T-helper 17 cell (primary cell): ENCODE measurements at places on chromosomes 2 and 18. TPM values are rescaled to one million over a fixed set of nuclear protein-coding genes. Genes with fewer than 3 reads are reported as not detected.

SCG2 gene
- not detected for total RNA-seq

CCDC74B gene
- 0.21 TPM for total RNA-seq

LTBP1 gene
- 33.8 TPM for total RNA-seq

EMILIN1 gene
- total RNA-seq = 0.32 TPM

ZNF532 gene
- total RNA-seq = 12.9 TPM

IL1RN gene
- total RNA-seq = 0.68 TPM

DNA sequence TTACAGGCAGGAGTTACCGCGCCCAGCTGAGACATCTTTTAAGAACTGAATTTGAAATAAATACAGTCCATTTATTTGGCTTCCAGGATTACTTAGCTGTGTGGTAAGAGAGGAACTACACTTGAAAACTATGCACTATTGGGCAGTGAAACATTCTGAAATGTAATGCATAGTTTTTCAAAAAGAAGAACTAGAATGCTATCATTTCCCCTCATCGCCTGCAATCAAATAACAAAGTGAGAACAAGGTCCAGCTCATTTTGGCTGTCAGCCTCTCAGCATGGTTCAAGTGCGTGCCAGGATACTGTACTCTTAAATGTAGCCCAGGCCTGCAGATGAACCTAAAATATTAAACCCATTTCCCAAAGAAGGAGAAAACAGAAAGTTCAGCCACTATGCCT lies 76.6 kb upstream of the ARL5A start:
- DNase-seq = no peak

DNA sequence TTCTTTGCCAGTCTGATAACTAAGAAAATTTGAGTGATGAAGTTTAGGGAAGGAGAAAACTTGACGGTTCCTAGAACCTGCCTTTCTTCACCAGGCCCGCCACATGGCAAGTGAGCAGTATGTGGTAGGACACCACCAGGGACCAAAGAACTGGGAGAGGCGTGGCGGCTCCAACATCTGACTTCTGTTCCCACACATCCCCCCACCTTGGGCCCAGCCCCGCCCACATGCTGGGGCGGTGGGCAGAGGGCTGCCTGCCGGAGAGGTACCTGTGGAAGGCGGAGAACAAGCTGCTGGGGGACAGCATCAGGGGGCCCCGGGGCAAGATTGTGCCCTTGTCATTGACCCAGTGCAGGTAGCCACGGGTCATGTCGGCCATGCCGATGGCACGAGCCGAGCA lies 75.0 kb downstream of the EMILIN2 start:
- no peak for DNase-seq

DNA sequence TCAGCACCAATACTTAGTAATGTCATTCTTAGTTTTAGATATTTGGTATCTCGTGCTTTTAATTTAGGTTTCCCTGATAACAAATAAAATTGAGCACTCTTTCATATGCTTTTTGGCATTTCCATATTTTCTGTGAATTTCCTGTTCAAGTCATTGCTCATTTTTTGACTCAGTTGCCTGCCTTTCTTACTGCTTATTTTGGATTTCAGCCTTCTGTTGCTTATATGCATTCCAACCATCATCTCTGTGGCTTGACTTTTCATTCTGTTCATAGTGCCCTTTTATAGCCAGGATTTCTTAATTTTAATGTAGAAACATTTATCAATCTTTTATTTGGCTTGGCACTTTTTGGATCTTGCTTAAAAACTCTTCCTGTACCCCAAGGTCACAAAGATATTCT lies 14.5 kb upstream of the KIF3C start:
- no peak for DNase-seq

DNA sequence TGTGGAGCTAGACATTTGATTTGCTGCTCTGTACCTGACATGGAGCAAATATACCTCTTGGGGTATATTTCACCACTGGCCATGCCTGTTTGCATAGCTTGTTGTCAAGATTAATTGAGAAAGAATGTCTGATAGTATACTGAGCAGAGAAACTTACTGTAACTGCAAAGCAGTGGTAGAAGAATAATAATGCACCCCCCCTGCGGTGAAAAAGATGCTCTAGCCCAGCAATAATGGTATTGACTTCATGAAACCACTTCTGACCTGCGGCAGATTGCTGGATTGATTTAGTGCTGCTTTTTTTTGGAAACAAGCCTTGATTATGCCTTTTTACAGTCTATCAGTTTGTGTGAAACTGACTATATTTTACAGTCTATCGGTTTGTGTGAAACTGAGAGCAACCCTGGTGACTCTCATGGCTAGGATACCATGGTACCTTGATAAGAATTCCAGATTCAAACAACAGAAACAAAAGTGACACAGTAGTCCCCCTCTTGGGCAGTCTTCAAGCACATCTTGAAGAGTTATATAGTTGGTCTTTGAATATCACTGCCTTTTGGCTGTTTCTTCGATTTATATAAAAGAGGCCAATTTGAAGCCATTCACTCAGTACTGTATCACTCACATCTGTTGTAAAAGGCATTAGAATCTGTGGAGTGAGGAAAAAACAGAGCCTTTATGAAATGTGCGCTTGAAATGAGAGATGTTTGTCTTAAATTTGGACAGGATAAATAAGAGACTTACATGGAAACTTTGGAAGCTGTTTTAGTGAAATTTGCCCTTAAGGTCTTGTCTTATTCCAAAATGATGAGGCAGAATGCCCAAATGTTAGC lies 102.5 kb downstream of the FMNL2 start:
- no peak for DNase-seq

- no peak for DNase-seq
These were observed 196.1 kb upstream of the MYT1L start for GRCh38 chr2:2527148-2527547.

DNA sequence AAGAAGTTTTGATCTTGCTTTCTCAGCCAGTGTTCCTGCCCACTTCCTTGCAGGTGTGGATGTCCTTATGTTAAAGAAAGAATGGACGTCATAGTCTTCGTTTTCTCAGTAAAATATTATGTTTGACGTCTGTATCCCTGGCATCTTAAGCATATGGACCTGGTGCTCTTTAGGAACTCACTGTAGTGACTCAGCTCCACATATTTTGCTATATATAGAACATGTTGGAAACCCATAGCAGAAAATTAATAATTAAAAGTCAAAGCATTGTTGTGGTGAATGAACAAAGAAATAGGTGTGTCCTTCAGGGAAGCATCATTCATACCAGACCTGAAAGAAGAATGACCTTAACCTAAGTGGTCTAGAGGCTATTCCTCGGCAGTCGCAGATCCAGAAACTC lies 196.1 kb downstream of the MCFD2 start:
- DNase-seq = no peak

GRCh38 chr2:158716921-158717320 lies 78.2 kb upstream of the DAPL1 start:
- DNase-seq = no peak

DNA sequence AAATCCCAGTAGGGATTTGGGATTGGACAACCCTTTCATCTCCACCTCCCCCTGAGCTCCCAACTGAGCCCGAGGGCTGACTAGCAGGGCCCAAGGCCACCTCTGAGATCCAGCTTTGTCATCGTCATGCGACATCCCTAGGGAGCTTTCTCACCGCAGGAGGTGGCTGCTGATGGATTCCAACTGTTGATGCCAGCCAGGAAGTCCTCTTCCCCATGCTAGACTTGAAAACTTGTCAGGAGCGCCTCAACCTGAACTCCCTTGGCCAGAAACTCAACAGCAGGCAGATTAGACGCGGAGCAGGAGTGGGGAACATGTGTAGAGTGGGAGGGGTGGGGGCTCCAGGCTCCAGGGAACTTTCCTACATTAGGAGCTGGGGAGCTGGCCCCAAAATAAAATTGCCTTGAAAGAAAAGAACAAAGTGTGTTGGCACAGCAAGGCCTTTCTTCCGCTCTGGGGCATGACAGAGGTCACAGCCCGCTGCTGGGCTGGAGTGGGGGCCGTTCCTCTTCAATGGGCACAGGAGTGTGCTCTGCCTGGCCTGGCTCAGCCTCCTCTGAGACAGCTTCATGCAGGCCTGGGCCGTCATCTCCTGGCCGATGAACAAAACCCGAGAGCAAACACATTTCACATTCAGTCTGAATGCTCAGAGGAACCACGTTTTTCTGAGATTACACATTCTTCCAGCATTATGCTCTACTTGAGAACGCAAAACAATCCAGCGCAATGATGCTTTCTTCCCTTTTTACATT lies 34.5 kb downstream of the EMILIN2 start:
- no peak for DNase-seq

DNA sequence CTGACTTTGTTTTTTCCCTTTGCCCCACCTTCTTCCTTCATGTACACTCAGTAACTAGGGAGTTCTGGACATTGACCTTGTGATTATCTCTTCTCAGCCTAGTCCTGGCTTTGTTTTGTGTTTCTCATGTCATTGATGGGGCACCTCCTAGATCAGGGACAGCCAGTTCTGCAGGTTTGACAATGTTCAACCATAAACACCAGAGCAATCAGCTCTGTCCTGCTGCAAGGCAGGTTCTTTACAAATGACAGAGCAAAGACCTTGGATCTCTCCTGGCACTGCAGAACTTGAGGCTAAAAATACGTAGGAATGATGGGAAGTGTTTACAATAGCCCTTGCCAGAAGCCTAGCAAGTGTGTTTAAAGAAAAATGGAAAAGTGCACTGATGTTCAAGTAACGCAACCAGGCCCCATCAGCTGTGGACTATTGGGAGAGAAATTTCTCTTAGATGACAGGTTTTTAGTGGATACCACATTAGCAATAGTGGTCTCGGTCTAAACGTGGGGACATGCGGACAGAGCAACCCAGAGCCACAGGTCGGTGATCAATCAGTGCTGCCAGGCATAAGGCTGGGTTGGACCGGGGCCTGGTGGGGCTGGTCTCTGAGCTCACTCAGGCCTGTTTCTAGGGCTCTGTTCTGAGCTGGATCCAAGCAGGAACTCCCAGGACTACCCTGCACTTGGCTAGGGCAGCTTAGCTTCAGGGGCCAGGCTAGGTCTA lies 76.8 kb downstream of the SOWAHC start:
- no peak for DNase-seq

DNA sequence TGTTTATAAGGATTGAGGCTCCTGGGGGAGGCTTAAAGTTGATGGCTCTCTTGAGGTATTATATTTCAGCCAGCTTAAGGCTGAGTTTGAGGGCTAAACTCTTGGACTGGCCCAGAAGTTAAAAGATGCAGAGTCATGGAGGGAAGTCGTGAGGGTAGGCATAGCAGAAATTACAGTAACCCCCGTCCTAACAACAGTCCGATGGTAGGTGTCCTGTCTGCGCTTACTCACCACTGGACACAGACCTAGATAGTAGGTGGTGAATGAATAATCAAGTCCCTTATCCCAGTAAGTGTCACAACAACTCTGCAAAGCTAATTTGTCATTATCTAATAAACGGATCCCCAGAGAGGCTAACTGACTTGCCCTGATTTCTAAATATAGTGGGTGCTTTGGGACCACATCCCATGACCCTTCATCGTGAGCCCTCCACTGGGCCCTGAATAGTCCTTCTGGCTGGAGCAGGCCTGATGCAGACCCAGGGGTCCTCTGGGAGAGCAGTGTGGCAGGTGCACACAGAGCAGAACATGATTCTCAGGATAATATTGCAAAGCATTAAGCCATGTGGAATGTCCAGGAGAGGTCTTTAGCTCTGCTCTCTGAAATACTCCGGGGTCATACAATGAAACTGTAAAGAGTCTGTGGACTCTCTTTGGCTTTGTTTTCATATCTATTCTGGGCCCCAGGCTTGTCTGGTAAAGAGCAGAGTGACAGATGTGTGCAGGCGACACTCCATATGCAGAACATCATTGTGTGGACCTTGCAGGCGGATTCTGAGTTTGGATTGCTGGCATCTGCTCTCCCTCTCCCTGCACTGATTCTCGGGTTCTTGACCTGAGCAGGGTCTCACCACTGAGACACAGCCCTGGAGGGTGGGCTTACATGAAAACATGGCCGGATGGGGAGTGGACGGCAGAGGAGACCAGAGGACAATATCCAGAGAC lies 98.1 kb downstream of the RNF144A start:
- no peak for DNase-seq

GRCh38 chr2:176592216-176592615 lies 323.0 kb downstream of the MTX2 start:
- no peak for DNase-seq

DNA sequence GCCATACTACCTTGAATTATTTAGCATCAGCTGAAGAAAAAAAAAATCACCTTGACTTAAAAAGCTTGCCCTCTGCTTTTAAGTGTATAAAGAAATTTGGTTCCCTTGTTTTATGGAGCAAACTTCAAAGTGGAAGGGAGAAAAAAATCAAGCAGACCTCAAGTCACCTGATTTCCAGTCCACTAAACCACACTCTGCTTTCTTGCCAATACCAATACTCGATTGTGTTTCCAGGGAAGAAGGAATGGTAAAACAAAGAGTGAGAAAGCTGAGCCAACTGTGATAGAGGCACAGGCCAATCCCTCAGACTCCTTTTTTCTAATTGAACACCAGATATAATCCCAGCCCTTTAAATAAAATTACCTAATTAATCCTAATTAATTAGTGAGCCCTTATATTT lies 587.3 kb downstream of the ARHGAP15 start:
- no peak for DNase-seq
